SJSA1 (cell line): ENCODE measurements at places on chromosomes 4 and X. TPM values are rescaled to one million over a fixed set of nuclear protein-coding genes. Genes with fewer than 3 reads are reported as not detected.

The SCRG1 gene
- not detected in 2 replicates for total RNA-seq

The TBC1D19 gene
- total RNA-seq: 8.4 and 9.7 TPM in 2 replicates

The FGF16 gene
- total RNA-seq: not detected in 2 replicates

The RAB39B gene
- total RNA-seq: not detected in 2 replicates

The FGF2 gene
- 34.9 and 42.9 TPM in 2 replicates for total RNA-seq

The CFP gene
- 0.66 TPM in 1 of 2 replicates, not detected in the other for total RNA-seq

The LRIT3 gene
- total RNA-seq: not detected in 2 replicates

The PFKFB1 gene
- total RNA-seq: not detected in 2 replicates

The BCORL1 gene
- total RNA-seq: 0.19 and 0.47 TPM in 2 replicates

- H3K4me3 ChIP-seq: no peak overlapping the region
- H3K27ac ChIP-seq: no peak overlapping the region
- no peak for DNase-seq
- no peaks in the 10 kb centered on the region for H3K36me3 ChIP-seq
Measured at GRCh38 chr4:6493658-6494304, 21.4 kb upstream of the PPP2R2C start.

DNA sequence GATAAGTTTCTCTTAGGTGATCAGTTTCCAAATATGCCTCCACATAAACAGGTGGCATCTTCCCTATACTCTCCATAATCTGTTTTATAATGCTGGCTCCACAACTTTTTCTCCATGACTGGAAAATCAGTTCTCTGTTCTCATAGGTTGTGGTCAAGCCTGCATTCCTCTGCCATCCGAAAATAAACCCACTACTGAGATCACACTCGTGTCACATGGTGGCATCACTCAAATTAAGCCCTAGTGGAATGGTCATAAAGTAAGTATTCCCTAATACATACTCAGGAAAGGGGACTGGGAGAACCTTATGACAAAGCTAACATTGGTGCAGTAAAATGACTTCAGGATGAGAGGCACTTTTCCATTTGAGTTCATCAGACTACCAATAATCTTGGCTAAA, 37.6 kb downstream of the MAGED4B start:
- no peak overlapping the region for H3K27ac ChIP-seq
- no peaks in the 10 kb centered on the region for H3K36me3 ChIP-seq
- H3K27me3 ChIP-seq: no peaks in the 10 kb centered on the region
- H3K4me3 ChIP-seq: no peak overlapping the region
- H3K4me1 ChIP-seq: no peaks in the 10 kb centered on the region
- no peak for DNase-seq

- DNase-seq: no peak
- H3K27ac ChIP-seq: peak overlapping the region; percentile 58
- no peaks in the 10 kb centered on the region for H3K36me3 ChIP-seq
- H3K4me3 ChIP-seq: no peak overlapping the region
- H3K27me3 ChIP-seq: no peaks in the 10 kb centered on the region
- H3K4me1 ChIP-seq: peaks cover 18% of the 10 kb centered on the region
Measured at GRCh38 chr4:167903291-167903721, 189.0 kb upstream of the ANXA10 start.

DNA sequence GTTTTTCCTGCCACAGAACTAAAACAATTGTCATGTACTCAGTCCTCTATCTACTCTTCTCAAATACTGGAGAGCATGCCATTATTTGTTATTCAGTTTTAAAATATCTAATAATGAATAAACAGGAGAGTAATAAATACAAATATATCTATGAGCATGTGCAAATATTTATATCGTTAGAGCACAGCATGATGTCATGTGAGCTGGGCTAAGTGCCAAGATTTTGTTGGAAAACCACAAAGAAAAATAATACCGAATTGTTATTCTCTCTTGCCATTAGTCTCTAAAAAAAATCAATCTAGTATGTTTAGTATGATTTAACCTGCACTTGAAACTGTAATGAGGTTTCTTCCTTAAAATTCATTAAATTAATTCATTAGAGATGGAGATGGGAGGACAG, 97.3 kb downstream of the DDX60 start:
- no peak overlapping the region for H3K27ac ChIP-seq
- H3K27me3 ChIP-seq: no peaks in the 10 kb centered on the region
- no peak overlapping the region for H3K4me3 ChIP-seq
- DNase-seq: no peak

DNA sequence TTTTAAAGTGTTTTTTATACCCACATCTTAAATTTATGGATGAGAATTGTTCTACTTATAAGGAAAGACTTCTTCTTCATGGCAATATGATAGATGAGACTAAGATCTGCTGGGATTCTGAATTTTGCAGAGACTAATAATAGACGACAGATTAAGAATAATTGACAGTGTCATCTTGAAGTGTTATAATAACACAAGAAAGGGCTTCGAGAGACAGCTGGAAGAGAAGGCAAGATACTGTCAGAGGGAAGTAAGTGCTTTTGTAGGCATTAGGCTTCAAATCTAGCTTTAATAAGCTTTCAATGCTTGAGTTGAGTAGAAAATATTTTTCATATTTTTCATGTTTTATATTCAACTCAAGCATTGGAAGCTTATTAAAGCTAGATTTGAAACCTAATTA, 797.6 kb upstream of the PABPC4L start:
- no peak overlapping the region for H3K27ac ChIP-seq
- DNase-seq: no peak
- H3K36me3 ChIP-seq: no peaks in the 10 kb centered on the region
- H3K27me3 ChIP-seq: no peaks in the 10 kb centered on the region
- H3K4me1 ChIP-seq: no peaks in the 10 kb centered on the region

GRCh38 chrX:72735561-72735960, 21.5 kb upstream of the PHKA1 start:
- no peak for DNase-seq
- H3K4me3 ChIP-seq: no peak overlapping the region
- no peak overlapping the region for H3K27ac ChIP-seq
- no peaks in the 10 kb centered on the region for H3K4me1 ChIP-seq

DNA sequence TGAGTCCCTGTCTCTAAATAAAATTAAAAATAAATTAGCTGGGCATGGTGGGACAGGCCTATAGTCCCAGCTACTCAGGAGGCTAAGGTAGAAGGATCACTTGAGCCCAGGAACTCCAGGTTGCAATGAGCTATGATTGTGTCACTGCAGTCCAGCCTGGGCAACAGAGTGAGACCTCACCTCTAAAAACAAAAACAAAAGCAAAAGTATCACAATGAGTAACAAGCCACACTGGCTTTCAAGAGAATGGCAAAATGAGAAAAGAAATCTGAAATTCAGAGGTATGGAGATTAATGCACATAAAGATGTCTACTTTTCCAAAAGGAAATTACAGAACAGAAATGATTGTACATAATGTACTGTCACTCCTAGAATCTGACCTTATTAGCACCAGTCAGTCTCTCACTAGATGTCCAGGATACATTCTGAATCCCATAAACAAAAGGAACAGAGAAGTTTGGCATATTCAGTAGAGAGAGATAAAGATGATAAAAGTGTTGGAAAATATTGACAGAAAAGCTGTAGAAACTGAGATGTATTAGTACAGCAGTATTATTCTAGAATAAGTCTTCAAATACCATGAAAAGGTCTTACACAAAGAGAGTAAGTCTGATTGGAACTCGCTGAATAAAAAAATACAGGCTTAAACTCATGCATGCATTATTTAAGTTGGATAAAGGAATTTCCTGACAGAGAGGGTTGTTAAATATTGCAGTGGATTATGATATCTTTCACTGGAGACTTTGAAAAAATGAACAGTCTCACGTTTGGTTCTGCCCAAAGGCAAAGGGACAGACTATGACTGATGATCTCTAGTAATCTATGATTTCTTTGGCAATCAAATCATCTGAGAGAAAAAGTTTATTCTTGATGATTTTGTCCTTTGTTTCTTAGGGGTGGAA, 102.5 kb downstream of the SH3RF1 start:
- H3K36me3 ChIP-seq: no peaks in the 10 kb centered on the region; the same call in 1 of the 2 replicates
- no peak overlapping the region for H3K4me3 ChIP-seq
- DNase-seq: no peak

DNA sequence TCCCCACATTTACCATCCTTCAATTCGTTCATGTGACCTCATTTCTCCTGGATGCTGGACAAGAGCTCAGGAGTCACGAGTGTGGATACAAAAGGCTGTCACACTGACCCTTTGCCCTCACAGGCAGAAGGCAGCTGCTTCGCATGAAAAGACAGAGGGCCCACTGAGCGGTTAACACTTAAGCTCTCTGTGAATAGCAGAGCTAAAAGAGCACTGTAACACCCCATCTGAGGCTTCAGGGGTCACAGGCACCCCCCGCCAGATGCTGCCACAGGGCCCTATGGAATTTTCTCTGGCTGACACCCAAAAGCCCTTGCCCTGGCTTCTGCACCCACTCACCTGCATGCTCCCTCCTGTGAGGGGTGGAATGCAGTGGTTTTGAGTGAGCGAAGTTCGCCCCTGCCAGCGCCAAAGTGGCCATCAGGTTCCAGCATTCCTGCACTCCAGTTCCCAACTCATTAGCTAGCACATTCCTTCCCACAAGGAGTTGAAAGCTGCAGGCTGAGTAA, 360.9 kb downstream of the PPP3CA start:
- no peak overlapping the region for H3K4me3 ChIP-seq
- H3K27me3 ChIP-seq: no peaks in the 10 kb centered on the region
- DNase-seq: no peak
- H3K27ac ChIP-seq: no peak overlapping the region
- peaks cover 11% of the 10 kb centered on the region for H3K4me1 ChIP-seq
- no peaks in the 10 kb centered on the region for H3K36me3 ChIP-seq

- H3K27me3 ChIP-seq: no peaks in the 10 kb centered on the region
- DNase-seq: peak; percentile 64
- H3K4me1 ChIP-seq: peaks cover 5% of the 10 kb centered on the region
- peak within 1 kb of the TSS; percentile 58 for H3K27ac ChIP-seq
- H3K4me3 ChIP-seq: peak within 1 kb of the TSS; percentile 35
- H3K36me3 ChIP-seq: no peaks in the 10 kb centered on the region
Measured at GRCh38 chrX:87517571-87518141, at the start of gene KLHL4. KLHL4 (plus strand) TSS chrX:87517802; CDS start chrX:87517894, 92 bp downstream.

DNA sequence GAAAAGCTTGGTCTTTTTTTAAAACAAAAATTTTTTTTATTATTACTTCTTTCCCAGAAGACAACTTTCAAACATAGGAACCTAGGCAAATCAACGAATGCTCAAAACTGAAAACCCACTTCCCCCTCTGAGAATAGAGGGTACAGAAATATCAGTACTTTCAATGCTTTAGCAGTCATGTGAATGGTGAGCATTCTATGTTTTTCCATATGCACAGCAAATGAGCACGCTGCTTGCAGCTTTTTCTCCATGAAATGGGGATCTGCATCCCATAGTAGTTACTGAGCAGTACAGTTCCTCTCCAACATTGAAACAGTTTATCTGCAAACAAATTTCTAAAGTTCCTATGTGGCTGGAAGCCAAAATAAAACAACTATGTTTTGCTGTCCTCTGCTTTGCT, 108.4 kb upstream of the BMP2K start:
- H3K4me3 ChIP-seq: no peak overlapping the region
- peaks cover 5% of the 10 kb centered on the region for H3K4me1 ChIP-seq
- no peaks in the 10 kb centered on the region for H3K27me3 ChIP-seq
- no peak overlapping the region for H3K27ac ChIP-seq

DNA sequence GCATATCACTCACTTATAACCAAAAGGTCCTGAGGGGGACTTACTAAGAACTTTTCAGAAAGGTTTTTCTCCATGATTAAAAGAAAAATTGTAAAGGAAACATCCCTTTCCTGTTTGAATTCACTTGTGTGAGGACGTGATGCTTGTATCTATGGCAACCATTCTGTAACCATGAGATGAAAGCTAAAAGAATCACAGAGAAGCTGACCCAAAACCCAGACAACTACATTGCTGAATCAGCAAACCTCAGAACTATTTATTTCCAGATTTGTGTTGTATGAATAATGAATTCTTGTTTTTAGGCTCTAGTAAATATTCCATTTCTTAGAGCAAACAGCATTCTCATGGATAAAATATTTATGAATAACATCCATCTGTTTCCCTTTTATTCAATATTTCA, 91.2 kb downstream of the RCHY1 start:
- no peaks in the 10 kb centered on the region for H3K36me3 ChIP-seq
- H3K4me3 ChIP-seq: no peak overlapping the region
- no peaks in the 10 kb centered on the region for H3K27me3 ChIP-seq
- H3K4me1 ChIP-seq: no peaks in the 10 kb centered on the region

DNA sequence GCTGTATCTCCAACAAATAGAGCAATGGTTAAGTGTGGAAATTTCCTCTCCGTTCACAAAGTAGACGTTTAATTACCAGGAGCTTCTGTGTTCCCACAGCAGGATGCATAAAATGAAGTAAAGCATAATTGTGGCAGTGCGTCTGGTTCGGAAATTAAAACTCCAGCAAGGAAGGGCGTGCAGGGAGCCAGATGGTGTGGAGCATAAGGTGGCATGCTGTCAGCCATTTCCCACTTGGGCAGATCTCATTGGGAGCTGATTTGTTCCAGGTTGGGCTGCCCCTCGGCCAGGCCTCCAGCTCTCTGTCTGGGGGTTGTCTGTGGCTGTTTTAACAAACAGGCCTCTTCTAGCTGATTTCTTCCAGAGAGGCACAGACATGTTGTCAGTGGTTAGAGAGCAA, 182.1 kb upstream of the CLNK start:
- H3K4me1 ChIP-seq: no peaks in the 10 kb centered on the region
- no peak overlapping the region for H3K4me3 ChIP-seq
- no peak for DNase-seq
- H3K27me3 ChIP-seq: no peaks in the 10 kb centered on the region

GRCh38 chrX:2632533-2633504, 58.3 kb upstream of the CD99 start:
- no peak overlapping the region for H3K27ac ChIP-seq
- H3K27me3 ChIP-seq: no peaks in the 10 kb centered on the region

GRCh38 chr4:160129439-160129838, 1026.6 kb downstream of the RAPGEF2 start:
- H3K27me3 ChIP-seq: no peaks in the 10 kb centered on the region
- H3K36me3 ChIP-seq: no peaks in the 10 kb centered on the region
- H3K27ac ChIP-seq: no peak overlapping the region
- H3K4me1 ChIP-seq: no peaks in the 10 kb centered on the region
- no peak overlapping the region for H3K4me3 ChIP-seq
- no peak for DNase-seq

- H3K4me1 ChIP-seq: no peaks in the 10 kb centered on the region
- H3K36me3 ChIP-seq: no peaks in the 10 kb centered on the region
- no peak overlapping the region for H3K27ac ChIP-seq
- H3K27me3 ChIP-seq: no peaks in the 10 kb centered on the region
- DNase-seq: no peak
Measured at GRCh38 chrX:29397506-29397905, 810.3 kb downstream of the IL1RAPL1 start.

DNA sequence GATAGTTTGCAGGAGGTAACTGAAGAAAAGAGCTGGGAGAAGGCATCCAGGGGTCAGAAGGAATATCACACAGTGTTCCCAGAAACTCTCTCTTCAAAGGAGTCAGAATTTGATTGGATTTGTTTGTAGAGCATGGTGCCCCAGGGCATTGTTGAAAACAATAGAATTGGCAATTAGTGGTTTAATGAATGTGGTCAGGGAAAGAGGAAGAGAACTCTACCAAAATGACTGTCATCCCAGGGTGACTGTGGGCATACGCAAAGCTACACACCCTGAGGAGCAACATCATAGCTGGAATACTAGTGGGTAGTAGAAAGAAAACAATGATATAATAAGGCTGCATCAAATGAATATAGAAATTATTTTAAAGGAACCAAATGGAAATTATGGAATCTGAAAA, 21.5 kb downstream of the TNIP2 start:
- H3K36me3 ChIP-seq: no peaks in the 10 kb centered on the region
- 0 out of 2 replicates have a peak, but pooled peaks cover 4% of the 10 kb centered on the region for H3K4me1 ChIP-seq
- no peak overlapping the region for H3K4me3 ChIP-seq
- no peaks in the 10 kb centered on the region for H3K27me3 ChIP-seq
- DNase-seq: peak; percentile 10

GRCh38 chrX:119398974-119399771, at the start of gene SLC25A43:
SLC25A43 (plus strand) TSS chrX:119399336; CDS start chrX:119399404, 68 bp downstream.
- no peaks in the 10 kb centered on the region for H3K36me3 ChIP-seq
- peaks cover 9% of the 10 kb centered on the region; the same call in 1 of the 2 replicates for H3K4me1 ChIP-seq
- DNase-seq: peak; percentile 35
- H3K27me3 ChIP-seq: no peaks in the 10 kb centered on the region
- peak within 1 kb of the TSS; percentile 63 for H3K27ac ChIP-seq
- peak within 1 kb of the TSS; percentile 74 for H3K4me3 ChIP-seq
